NCI-H1105 treated with DMSO at 0.1 percent for 48 hours (cell line): ENCODE measurements at places on chromosomes 4 and X.

DNA sequence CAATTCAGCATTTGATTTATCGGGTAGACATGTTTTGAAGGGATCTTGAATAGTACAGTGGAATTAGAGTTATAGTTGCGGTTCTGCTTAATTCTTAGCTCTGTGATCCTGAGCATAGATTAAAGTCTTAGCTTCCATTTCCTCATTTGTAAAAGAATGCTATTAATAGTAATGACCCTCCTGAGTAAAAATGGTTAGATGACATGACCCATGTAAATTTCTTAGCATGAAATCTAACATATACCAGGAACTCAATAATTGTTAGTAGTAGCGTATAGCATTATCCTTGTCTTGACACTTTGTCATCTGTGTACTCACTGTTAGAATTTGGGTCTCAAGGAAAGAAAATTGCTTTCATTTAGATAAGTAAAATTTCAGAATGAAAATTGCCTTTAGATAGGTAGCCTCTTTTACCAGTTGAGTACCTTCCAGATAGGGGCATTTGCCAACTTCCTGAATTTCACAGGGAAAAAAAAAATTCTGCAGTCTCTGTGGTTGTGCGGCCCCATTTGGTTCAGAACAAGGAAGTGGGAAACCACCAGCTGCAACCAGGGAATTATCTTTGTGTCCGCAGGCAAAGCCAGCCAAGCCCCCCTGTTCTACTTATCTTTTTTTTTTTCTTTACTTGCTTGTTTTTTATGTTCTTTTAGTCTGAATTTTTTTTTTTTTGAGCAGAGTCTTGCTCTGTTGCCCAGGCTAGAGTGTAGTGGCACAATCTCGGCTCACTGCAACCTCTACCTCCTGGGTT lies 86.9 kb downstream of the TMEM164 start:
- DNase-seq = no peak

GRCh38 chrX:78168065-78168464 lies 28.6 kb upstream of the TAF9B start:
- DNase-seq = no peak

DNA sequence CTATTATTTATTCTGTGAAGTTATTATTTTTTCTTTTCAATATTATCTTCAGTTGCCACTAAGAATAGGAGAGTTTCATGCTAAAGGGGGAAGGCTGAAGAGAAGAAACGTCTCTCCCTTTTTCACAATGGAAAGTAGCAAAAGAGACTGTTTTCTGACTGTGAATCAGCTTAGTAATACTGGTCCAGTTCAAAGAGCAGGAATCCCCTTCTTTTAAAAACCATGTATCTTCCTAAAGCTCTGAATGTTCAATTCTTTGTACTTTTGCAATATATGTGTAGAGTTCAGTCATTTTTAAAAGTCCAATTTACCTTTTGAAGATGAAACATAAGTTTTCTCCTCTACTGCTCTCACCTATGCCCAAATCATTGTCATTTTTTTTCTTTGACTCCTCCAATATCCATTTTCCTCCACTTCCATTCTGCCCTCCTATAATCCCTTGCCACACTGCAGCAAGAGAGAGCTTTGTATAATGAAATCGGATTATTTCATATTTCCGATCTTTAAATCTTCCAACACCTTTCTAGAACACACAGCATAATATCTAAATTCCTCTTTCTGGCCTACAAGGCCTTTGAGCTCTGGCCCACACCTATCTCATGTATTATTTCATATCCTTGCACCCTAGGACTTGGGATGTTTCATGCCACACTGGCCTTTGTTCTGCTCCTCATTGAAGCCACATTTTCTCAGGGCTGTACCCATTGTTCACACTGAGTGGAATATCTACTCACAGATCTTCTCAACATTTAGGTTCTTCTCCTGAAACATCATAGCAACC lies 195.3 kb downstream of the CAMK2D start:
- DNase-seq = no peak

- DNase-seq = no peak
Observed at GRCh38 chr4:184957446-184958115, 60.7 kb upstream of the HELT start.

GRCh38 chr4:31053451-31053850 lies 333.3 kb downstream of the PCDH7 start:
- no peak for DNase-seq

DNA sequence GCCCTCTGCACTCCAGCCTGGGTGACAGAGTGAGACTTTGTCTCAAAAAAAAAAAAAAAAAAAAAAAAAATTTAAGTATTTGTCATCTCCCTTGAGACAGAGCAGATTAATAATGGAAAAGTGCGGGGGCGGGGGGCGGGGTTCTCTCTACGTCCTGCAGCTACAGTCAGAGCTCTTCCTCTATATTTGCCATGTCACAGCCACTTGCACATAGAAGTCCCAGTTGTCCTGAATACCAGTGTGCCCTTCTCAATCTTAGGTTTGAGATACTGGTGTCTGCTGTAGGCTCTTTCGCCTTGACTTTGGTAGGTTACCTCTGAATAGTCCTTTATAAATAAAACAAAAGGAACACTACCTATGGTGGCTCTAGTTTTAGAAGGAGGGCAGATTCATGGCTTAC lies 237.8 kb upstream of the PGRMC2 start:
- no peak for DNase-seq

- no peak for DNase-seq
Observed at GRCh38 chr4:80732010-80732409, 298.5 kb upstream of the BMP3 start.

GRCh38 chr4:26611885-26612284 lies 28.0 kb downstream of the TBC1D19 start:
- no peak for DNase-seq

DNA sequence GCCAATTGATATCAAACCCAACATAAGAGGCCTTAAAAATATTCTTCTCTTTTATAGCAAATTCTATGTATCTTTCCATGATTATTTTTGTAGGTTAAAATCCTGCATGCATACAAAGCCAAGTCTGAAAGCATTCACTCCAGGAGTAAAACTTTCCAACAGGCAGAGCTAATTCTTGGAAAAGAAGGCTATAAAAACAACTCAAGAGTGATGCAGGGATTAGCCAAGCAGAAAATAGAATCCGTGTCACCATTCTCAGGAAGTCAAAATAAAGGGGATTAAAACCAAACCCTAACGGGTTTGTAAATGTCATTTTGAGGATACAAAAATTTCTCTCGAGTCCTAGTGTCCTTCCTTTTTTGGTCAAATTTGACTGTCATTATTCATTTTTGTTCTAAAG lies 412.4 kb downstream of the DMD start:
- no peak for DNase-seq

- no peak for DNase-seq
Observed at GRCh38 chrX:153869473-153870287, 16.3 kb downstream of the L1CAM start.

DNA sequence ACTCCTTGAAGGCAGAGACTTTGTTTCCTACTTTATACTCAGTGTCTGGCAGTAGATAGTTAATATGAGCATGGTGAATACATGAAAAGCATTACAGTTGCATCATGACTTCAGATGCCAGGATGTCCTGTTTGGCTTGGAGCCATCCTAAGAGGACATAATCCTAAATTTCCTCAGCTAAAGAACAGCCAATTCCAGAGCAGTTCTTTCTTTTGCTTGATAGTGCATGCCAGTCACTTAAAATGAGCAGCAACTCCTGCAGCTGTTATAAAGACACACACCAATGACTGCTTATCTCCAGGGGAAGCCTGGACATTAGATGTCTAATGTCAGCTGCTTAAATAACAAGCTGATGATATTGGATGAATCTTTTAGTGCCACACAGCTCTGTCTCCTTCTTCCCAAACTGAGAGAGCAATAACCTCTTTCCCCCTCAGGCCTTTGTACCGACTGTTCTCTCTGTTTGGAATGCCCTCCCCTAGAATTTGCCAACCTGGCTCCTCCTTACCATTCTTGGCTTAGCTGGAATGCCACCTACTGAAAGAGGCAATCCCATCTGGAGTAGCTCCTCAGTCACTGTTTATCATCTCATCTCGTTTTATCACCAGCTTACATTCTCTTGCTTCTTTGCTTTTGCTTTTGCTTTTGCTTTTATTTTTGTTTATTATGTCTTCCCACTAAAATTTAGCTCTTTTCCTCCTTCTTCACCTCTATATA lies 100.8 kb upstream of the USP38 start:
- no peak for DNase-seq

GRCh38 chr4:83819582-83819981 lies 283.7 kb downstream of the GPAT3 start:
- DNase-seq = no peak

DNA sequence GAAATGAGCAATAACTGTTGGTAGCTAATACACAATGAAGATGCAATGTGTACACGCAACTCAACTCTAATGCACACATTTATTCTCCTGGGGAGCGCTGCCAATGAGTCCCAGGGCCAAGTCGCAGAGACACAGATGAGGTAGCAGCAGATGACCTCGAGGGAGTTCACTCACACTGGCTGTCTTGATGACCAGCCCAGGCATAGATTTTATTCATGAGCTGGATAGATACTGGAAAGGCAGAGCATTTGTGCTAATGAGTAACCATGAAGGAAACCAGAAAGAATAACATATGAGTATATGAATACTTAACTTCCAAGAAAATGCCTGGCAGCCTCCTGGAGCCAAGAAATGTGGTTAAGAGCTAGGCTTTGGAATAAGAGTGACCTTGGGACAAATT lies 42.3 kb downstream of the RASL11B start:
- no peak for DNase-seq

DNA sequence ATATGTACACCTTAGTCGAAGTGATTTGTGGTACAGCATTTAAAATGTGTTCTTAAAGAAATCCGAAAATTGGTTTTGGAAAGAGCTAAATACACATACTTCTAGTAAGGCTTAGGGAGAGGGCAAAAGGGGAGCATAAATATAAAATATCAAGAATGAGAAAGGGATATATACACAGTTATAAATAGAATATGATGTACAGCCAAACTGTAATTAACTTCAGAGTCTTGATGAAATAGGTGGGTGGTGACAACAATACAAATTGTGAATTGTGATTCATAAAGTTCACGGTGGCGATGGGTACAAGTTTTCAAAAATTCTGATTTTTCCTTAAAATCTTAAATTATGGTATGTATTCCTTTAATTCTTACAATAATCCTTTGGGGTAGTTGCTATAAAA lies 62.2 kb downstream of the KDM6A start:
- no peak for DNase-seq

DNA sequence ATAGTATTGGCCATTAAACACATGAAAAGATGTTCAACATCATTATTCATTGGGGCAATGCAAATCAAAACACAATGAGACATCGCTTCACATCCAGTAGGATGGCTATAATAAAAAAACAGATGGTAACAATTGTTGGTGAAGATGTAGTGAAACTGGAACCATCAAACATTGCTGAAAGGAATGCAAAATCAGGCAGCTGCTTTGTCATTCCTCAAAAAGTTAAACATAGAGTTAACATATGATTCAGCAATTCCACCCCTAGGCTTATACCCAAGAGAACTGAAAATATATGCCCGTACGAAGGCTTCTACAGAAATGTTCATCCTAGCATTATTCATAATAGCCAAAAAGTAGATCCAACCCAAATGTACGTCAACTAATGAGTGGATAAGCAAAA lies 144.0 kb upstream of the NAP1L5 start:
- no peak for DNase-seq

DNA sequence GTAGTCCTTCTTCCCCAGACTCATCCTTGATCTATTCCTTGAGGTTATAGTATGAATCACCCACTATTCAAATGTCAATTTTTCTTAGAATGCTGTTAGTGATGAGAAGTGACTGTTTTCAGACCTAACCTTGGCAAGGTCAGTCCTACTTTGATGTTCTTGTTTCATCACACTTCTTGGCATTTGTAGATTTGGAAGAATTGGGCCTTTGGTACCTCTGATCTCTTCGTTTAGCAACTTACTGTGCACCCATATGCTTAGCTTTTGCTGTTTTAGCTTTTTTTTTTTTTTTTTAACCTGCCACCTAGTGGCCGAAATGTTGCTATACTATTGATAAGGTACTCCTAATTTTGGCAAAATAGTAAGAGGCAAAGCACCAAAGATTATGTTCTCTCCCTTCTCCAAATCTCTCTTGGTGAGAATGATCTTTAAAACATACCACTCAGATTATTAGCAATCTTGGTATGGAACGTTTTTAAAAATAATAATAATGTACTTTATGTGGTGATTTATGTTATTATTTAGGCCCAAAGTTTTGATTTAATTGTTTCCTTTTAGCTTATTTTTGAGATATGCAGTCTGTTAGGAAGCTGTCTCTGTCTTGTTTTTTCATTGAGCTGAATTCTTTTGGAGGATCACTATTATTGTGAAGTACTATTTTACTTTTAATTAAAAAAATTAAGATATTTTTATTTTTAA lies 16.6 kb downstream of the DCK start:
- peak; percentile 10 for DNase-seq

DNA sequence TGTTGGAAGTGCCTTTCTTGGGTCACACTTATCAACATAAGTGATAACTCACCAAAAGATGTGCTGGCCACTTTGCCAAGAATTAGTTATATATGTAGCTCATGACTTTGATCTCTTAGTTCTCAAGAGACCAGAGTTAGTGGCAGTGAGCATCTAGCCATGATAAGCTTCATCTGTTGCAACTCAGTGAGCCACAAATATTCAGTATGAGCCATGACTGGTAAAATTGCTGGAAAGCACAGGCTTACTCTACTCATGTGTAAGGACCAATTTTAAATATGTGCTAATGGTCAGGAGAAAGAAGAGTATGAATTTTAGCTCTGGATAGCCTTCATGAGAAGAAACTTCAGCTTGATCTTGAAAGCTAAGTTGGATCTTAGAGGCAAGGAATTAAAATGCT lies 59.4 kb upstream of the TLL1 start:
- DNase-seq = no peak

- DNase-seq = peak; percentile 70
Observed at GRCh38 chrX:78139160-78140123, at the start of gene TAF9B. TAF9B (minus strand) TSS chrX:78139650; CDS start chrX:78139611, 39 bp downstream.

GRCh38 chr4:24472514-24473308 lies 111.6 kb downstream of the DHX15 start:
- DNase-seq = peak; percentile 63

- DNase-seq = peak; percentile 12
Observed at GRCh38 chrX:44042751-44043150, 69.6 kb upstream of the NDP start.

- no peak for DNase-seq
Observed at GRCh38 chrX:6849716-6850414, 297.6 kb upstream of the STS start.

- DNase-seq = no peak
Observed at GRCh38 chr4:48799157-48799556, 19.1 kb upstream of the FRYL start.
